Cardiac fibroblast (primary cell): ENCODE measurements at places on chromosomes 4 and X.

DNA sequence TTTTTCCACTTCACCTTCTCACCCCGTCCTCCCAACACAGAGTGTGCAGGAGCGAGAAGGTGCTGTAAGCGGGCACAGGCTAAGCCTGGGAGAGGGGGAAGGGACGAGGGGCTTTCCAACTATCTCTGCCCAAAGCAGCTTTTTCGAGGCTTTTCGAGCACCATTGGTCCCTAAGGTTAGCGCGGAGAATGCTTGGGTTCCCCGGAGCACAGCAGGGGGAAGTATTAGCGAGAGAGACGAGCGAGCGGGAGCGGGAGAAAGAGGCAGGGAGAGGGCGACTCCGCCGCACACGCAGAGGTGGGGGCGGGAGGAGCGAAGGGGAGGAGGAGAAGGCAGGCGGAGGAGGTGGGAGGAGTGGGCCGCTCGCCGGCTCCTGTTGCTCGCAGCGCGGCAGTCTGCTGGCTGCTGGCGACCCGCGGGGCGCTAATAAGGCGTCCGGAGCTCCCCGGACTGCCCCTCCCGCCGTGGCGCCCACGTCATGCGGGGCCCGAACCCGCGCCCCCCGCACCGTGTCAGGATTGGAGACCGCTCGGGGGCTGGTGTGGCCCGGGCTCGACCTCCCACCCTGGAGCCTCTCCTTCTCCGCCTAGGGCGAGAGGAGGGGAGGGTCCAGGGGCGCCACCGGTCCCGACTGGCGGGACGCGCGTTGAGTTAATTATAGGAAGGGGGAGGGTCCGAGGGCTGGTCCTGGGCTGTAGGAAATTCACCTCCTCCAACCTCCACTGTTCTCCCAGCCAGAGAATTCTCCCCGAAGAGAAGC is at the start of gene ADAMTS3:
TSS of gene ADAMTS3 (minus strand) at position 263 of the 760 bp plus-strand sequence. CDS start 459 bp downstream, outside the sequence.
- DNase-seq, result peak; percentile 67

- DNase-seq, result no peak
Observed at GRCh38 chr4:113825272-113825671, 63.7 kb upstream of the CAMK2D start.

DNA sequence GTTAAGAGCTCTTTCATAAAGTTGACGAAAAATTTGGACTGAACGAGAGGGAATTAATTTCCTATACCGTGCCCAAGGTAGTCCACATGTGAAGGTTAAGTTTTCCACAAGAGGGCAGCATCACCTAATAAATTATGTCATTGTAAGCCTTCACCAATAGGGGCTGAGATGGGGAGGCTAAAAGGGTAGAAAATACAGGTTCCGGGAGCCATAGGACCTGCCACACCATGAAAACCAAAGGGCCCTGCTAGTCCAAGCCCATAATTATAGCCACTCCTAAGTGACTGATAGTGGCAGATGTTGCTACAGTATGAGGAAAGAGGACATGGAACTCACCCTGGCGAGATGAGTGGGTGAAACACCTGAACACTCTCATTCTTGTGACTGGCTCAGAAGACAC is 122.2 kb downstream of the SHROOM4 start:
- peak; percentile 58 for DNase-seq

- no peak for DNase-seq
Observed at GRCh38 chr4:79164907-79165610, 160.8 kb downstream of the NAA11 start.

GRCh38 chr4:96703265-96703664 is 863.4 kb downstream of the PDHA2 start:
- no peak for DNase-seq

GRCh38 chrX:69015564-69016292 is 149.5 kb downstream of the PJA1 start:
- DNase-seq, result no peak

DNA sequence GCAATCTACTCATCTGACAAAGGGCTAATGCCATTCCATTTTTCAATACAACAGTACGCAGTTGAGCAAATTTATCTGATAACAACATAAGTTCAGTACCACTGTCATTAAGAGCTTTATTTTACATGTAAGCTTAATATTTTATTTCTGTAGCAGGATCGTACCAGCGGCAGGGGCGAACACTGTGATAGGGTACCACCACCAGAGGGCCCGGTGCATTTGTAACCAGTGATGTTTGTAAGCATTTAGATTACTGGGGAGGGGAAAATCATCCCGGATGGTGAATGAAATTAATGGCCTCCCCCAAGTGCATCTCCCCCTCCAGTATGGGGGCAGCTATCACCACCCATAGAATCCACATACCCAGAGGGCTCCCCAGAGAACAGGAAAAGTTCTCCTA is 179.0 kb downstream of the ADGRA3 start:
- no peak for DNase-seq
